ENCODE measurements at places on chromosomes 11 and 22. TPM values are rescaled to one million over a fixed set of nuclear protein-coding genes. Genes with fewer than 3 reads are reported as not detected.

GRCh38 chr11:130112071-130112830 lies 42.6 kb downstream of the APLP2 start:
- DNase-seq, result no peak

- DNase-seq, result no peak
Measured at GRCh38 chr22:32684148-32684821, 117.2 kb upstream of the TIMP3 start.

DNA sequence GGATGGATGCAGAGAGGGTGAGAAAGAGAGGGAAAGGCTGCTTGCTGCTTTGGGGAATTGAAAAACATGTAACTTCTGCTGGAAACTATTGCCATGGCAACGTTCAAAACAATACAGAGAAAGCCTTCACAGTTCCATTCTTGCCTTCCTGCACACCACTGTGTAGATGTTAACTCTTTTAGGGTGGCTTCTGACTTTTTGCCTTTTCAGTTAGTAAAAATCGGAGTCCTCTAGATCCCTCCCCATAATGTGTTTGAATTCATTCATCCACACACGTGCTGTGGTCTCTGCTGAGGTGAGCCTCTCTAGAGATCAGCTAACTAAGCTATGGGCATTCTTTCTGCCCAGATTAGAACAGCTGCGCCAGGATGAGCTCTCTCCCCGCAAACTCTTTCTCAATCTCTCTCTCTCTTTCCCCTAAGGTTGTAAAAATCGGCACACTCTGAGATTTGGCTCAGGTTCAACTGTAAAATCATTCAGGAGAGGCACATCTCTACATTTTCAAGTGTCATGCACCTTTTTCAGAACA lies 1178.3 kb downstream of the LRRC4C start:
- no peak for DNase-seq

Gene C11orf16
- total RNA-seq, result 13.6 TPM

- peak; percentile 87 for DNase-seq
Measured at GRCh38 chr22:21032037-21032867, at the start of gene SLC7A4. SLC7A4 (minus strand) TSS chr22:21032561; CDS start chr22:21031812, 749 bp downstream.

- DNase-seq, result no peak
Measured at GRCh38 chr11:65297026-65297672, 17.5 kb upstream of the CDC42EP2 start.

DNA sequence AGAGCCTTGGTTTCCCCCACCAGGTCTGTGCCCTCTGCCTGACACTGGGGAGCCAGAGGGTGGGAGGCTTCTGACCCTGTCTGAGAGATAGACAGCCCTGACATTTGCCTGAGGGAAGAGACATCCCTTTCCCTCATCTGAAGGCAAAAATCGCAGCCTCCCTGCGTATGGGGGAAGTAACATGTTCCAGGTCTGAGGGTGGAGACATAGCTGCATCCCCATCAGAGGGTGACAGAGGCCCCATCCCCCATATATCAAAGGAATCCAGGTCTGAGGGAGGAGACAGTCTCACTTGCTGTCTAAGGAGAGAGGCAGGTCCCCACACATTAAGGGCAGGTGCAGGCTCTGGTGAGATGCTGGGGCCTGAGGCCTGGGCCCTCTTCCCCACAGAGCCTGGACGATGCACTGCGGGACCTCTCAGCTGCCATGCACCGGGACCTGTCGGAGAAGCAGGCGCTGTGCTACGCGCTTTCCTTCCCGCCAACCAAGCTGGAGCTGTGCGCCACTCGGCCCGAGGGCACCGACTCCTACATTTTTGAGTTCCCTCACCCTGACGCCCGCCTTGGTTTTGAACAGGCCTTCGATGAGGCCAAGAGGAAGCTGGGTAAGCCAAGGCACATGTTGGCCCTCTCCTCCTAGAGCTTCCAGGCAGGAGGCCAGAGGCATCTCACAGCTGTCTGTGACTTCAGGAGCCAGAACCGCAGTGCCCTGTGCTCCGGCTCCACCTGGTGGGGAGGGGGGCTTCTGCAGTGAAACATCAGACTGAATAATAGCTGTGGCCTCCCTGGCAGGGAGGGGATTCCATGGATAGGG lies 16.1 kb upstream of the RELT start:
- DNase-seq, result no peak

DNA sequence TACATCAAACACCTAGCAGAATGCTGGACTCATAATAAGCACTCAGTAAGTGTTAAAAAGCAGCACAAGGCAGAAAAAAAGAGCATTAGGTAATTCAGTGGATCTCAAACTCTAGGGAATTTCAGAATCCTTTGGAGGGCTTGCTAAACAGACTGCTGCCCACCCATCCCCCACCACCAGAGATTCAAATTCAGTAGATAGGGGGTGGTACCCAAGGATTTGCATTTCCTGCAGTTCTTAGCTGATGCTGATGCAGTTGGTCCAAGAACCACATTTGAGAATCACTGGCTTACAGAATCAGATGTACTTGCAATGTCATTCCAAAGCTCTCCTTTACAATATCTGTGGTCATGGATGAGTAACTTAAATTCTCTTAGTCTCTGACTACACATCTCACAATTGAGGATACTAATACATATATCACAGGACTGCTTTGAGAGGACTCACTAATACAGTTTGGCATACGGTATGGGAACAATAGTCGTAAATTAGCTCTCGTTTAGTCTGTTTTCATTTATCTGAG lies 664.5 kb downstream of the KCNA4 start:
- DNase-seq, result no peak

DNA sequence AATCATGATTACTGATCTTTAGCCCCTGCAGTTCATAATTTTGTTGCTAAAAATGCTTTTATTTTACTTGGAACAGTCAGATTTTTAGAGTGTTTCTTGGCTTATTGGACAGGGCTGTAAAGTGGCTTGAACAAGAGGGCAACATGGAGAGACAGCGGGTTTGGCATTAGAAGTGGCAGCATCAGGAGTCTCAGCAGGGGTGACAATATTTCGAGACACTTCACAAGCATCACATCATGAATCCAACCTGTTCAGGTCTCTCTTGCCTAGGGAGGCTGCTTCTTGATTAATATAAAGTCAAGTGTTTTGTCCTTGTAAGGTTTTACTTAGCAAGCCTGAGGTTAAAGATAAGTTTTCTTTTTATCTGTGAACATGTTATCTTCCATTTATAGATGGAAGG lies 2249.5 kb downstream of the LRRC4C start:
- no peak for DNase-seq

- no peak for DNase-seq
Measured at GRCh38 chr11:116936754-116937446, 99.5 kb upstream of the APOA1 start.

GRCh38 chr11:84573868-84574267 lies 1053.3 kb downstream of the DLG2 start:
- DNase-seq, result no peak

DNA sequence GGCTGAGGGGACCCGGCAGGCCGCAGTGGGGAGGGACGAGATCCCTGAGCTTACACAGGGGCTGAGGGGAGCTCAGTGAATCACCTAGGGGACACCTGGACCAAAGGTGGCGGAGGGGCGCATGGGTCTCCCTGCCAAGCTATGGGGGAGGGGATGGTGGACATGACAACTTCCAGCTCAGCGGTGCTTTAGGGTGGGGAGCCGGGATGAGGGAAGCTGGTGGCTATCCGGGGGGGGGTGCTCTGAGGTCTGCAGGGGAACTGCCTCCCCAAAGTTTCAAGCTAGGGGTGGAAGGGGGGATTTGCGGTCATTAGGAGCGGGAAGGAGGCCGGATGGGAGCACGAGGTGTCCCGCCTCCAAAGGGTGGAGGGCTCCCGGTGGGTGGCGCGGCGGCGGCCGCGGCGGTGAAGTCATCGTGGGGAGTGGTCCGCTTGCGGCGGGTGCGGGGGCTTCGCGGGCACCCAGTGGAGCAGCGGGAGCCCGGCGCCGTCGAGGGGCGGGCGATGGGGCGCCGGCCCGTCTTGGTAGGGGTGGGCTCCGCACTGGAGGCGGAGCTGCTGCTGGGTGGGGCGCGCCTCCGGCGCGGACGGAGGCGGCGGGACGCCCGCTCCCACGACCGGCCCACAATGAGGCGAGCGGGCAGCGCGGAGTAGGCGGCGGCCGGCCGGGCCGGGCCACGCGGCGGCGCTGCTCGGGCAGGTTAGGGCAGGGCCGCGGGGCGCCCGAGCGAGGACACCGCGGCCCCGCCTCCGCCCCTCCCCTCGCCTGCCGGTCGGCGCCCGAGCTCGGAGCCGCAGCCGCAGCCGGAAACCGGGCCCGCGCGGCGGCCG lies at the start of gene MICALL1:
Gene MICALL1, plus strand, starts transcription at position 764 of the 830 bp plus-strand sequence. CDS start 126 bp downstream, outside the sequence.
- DNase-seq, result peak; percentile 96

DNA sequence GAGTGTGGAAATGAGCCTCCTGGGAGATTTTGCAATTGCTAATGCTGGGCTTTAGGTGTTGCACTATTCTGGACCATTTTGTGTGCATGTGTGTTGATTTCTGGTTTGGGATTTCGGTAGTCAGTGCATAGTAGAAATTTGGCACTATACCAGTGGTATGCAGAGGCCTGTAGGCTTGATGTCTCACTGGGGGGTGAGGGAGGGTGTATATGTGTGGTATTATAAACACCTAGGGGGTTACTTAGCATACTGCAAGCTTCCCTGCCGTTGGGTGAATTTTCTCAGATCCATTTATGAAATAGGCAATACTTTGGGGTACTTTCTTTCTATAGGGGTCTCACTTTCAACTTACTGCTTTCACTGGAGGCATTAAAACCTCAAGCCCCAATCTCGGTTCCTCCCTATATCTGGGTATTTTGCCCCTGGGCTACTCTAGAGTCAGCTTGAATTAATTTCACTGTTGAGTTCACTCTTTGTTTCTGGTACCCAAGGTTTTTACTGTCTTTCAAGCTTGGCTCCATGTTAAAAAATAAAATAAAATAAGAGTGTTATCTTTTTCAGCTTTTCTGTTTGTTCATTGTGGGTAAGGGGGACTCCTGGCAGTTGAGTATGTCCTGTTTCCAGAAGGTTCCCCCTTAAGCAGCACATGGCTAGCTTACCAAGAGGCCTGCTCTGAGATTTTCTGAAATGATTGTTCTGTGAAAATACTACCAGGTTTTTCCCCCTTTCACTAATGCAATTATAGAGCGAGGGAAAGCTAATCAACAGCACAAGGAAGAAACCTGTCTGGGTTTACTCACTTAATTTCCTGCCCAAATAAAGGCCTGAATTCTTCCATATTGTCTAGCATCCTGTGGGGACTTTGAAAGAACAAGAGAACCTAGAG lies 45.8 kb downstream of the PPFIBP2 start:
- no peak for DNase-seq

- no peak for DNase-seq
Measured at GRCh38 chr11:9893474-9893873, 229.6 kb downstream of the SWAP70 start.

- DNase-seq, result peak; percentile 41
Measured at GRCh38 chr22:37396488-37397084, 30.7 kb downstream of the ELFN2 start.

DNA sequence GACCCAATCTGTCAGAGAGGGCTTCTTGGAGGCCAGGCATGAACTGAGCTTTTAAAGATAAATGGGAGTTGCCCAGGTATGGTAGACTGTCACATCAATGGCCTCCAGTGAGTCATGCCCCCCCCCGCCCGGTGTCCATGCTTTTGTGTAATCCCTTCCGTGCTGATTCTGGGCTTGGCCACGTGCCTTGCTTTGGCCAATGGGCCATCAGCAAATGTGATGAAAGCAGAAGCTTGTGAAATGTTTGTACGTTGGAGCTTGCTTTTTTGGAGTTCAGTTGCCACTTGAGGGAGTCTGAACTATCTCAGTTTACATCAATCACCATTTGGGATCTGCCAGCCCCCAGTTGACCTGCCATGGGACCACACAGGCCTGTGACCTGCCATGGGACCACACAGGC lies 4.3 kb upstream of the THY1 start:
- DNase-seq, result no peak

Gene INPP5J
- 28.3 TPM for total RNA-seq

Gene ISX
- total RNA-seq, result not detected

GRCh38 chr11:118843565-118843964 lies 40.1 kb upstream of the CXCR5 start:
- no peak for DNase-seq

DNA sequence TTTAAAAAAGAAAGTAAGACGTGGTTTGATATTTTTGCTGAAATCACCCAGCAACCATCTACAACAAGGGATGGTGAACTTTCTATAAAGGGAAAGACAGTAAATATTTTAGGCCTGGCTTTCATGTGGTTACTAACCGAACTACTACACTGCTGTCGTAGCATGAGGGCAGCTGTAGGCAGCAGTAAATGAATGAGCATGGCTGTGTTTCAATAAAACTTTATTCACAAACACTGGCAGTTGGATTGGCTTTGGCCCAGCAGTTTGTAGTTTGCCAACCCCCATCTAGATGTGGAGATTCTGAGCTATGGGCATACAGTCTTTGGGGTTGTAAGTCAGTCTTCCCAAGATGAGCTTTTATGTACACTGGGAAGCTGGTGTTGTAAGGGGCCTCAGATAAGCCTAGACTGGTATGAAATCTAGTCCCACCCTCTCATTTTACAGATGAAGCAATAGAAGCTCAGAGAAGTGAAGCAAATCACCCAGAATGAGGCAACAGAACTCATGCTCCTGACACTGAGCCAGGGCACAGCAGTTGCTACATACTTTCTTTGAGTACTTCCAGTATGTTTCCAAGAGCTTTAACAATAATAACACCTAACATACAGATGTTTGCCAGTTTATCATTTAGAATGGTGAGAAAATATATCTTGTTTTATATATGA lies 204.4 kb downstream of the ADAMTS15 start:
- no peak for DNase-seq

GRCh38 chr11:119178166-119178680 lies 7.1 kb upstream of the NHERF4 start:
- no peak for DNase-seq

GRCh38 chr22:29706486-29706885 lies 13.3 kb upstream of the CABP7 start:
- DNase-seq, result no peak

Gene CD6
- total RNA-seq, result 5.6 TPM

Gene STARD10
- 171 TPM for total RNA-seq

Gene SERPINH1
- total RNA-seq, result 229 TPM

Gene KRTAP5-7
- total RNA-seq, result not detected

- DNase-seq, result no peak
Measured at GRCh38 chr22:17056058-17056457, 28.7 kb upstream of the IL17RA start.

DNA sequence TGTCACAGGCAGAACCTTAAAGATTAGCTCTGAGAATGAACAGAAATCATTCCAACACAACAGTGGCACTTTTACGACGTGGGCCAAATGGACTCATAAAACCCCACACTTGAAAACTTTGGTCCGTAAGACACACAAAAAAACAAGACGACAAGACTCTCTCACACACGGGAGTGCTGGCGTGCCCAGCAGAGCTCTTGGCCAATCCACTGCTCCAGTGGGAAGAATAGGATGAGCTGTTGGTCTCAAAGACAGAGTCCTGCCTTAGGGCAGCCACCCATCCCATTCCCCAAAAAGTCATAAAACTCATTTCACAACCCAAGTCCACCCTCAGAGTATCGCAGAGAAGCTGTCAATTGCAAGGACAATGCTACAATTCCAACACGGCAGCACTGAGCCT lies 18.2 kb downstream of the LARGE1 start:
- no peak for DNase-seq

DNA sequence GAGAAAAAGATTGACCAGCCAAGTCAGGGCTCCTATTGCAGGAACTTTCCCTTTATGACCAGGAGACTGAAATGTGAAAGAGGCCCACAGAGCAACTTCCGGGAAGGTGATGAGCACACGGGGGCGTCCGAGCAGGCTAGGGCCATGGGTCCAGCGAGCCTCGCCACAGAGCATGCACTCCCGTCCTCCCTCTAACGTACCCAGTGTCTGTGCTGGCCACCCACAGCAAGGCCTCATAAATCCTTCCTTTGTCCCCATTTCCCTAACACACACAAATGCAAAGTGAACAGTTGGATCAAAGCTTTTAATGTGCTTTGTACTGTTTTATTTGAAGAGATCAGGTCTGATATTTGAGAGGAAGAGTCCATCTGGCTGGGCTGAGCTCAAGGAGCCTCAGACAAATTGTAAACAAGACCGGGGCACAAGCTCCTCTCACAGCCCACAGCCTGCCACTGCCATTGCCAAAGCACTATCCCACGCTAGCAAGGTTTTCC lies 44.3 kb downstream of the BLID start:
- DNase-seq, result peak; percentile 13

Data from upper lobe of left lung (tissue), 6 donors.